ENCODE measurements at places on chromosomes 2 and 18.

DNA sequence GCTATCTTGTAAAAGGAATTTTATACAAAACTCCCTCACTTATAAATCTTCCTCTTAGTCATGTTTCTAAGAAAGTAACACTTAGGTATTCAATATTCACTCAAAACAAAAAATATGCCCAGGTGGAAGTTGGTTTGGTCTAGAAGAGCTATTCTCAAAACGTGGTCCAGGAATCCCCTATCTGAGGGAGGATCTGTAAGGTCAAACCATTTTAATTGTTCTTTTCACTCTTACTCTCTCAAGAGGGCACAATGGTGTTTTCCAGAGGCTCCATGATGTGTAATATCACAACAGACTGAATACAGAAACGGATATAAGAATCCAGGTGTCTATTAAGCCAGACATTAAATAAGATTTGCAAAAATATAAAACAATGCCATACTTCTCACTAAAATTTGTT is 9.9 kb downstream of the MOB1A start:
- DNase-seq, result no peak

GRCh38 chr18:51417643-51418483 is 220.4 kb upstream of the MEX3C start:
- no peak for DNase-seq

DNA sequence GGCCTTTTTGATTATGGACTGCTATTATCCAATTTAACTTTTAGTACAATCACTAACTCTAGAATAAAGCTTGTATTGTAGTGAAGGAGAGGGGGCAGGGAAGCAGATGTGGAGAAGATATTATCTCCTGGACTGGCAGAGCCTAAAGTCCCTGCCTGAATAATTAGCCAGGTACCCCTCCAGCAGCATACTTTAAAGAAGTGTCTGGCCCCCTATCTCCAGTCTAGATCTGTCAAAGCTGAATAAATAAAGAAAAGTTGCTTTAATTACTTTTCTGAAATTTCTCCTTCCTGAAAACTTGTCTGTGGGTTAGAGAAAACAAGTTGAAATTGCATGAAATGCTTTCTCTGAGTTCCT is 258.2 kb downstream of the SLC8A1 start:
- no peak for DNase-seq

- DNase-seq, result no peak
Observed at GRCh38 chr18:57073501-57074187, 73.2 kb upstream of the BOD1L2 start.

GRCh38 chr18:12518326-12518725 is 110.6 kb downstream of the PRELID3A start:
- DNase-seq, result no peak

- no peak for DNase-seq
Observed at GRCh38 chr18:13574355-13574754, 152.0 kb downstream of the FAM210A start.

DNA sequence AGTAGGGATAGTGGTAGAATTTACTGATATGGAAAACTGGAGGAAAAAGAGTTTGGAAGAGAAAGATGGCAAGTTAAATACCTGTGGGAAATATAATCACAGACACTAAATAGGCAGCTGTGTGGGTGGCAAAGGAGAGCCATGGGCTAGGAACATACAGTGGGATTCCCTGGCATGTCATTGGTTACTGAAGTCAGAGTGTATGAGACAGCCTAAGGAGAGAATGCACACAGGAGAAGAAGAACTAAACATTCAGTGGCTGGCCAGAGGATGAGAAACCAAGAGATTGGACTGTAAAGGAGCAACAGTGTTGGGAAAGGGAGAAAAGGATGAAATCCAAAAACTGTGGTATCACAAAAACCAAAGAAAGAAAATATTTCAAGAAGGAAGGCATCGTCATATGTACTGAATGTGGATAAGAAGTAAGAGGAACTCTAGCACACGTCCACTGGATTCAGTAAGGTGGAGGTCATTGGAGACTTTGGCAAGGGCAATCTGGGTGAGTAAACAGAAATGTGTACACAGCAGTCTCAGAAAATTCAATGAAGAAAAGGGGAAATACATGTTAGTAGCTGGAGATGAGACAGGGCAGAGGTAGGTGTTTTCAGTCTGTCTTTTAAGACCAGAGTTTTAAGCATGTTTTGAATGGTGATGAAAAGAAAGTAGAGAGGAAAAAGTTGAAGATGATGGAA is 83.3 kb downstream of the SPIRE1 start:
- no peak for DNase-seq

- DNase-seq, result no peak
Observed at GRCh38 chr2:135451966-135452365, 79.1 kb downstream of the ZRANB3 start.

DNA sequence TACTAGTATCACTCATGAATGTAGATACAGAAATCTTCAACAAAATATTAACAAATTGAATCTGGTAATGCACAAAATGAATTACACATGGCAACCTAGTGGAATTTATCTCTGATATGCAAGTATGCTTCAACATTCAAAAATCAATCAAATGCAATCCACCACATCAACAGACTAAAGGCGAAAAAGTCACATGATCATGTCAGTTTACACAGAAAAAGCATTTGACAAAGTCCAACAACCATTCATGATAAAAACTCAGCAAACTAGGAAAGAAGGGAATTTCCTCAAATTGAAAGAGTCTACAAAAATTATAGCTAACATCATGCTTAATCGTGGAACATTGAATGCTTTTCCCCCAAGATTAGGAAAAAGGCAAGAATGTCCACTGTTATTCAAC is 150.5 kb upstream of the BCL2L11 start:
- no peak for DNase-seq

- no peak for DNase-seq
Observed at GRCh38 chr2:73227086-73227485, 6.0 kb downstream of the PRADC1 start.

- no peak for DNase-seq
Observed at GRCh38 chr18:44516450-44516849, 164.2 kb upstream of the SETBP1 start.

DNA sequence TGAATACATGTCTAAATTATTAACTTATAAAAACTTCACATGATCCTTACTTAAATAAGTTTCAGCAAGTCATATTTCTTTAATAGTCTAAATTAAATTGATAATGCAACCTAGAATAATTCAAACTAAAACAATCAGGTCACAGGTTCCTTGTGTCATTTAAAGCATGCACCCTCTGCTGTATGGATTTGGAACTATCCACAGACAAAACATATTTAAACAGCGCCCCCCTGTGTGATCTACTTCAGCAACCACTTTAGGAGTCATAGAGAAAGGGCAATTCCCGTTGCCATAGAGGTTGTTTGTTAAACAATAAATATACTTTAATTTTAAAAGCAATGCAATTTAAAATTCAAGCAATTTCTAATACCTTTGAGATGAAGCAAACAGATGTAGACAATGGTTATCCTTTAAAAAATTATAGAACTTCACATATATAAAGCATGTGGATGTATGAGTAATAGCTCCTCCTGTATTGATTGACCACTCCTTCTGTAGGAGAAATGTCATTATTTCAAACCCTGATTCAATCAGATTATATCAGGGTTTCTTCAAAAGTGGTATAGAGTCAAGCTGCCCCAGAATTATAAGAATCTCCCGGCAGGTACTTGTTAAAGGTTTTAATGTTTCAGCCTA is 21.2 kb downstream of the GRB14 start:
- DNase-seq, result no peak

DNA sequence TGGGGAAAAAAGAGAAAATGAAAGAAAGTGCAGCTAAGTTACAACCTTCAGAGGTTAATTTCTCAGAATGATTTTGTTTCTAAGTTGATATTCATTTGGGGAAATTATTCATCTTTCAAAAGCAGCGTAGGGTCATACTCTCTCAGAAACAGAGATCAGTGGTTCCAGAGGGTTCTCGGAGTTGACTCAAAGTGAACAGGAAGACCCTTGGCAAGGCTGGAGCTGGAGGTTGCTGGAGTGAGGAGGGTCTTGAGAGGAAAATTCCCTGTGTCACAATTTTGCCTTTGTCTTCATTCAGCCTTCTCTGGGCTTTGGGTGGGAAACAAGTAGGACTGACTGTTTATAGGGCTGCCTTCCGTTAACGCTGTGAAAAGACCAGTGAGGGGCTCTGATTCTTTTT is 168.2 kb downstream of the ICOS start:
- no peak for DNase-seq

DNA sequence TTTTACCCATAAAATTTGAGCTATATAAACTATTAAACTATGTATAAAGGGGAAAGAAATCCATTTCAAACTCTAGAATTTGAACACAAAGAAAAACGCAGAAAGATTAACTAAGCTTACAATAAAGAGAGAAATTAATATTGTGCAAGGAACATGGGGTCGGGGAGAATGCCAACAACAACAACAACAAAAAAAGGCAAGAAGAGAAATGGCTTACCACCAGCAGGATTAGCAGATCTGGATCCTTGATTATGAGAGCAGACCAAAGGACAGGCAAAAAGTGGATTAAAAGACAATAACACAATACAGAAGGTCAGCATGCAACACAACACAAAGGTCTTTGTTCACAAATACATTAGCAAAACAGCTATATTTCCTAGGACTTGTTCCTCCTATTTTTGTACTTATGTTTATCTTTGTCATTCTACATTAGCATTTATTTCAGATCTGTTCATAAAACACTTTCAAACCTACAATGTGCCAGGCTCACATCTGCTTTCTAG is 103.4 kb upstream of the RNU4ATAC start:
- DNase-seq, result no peak

DNA sequence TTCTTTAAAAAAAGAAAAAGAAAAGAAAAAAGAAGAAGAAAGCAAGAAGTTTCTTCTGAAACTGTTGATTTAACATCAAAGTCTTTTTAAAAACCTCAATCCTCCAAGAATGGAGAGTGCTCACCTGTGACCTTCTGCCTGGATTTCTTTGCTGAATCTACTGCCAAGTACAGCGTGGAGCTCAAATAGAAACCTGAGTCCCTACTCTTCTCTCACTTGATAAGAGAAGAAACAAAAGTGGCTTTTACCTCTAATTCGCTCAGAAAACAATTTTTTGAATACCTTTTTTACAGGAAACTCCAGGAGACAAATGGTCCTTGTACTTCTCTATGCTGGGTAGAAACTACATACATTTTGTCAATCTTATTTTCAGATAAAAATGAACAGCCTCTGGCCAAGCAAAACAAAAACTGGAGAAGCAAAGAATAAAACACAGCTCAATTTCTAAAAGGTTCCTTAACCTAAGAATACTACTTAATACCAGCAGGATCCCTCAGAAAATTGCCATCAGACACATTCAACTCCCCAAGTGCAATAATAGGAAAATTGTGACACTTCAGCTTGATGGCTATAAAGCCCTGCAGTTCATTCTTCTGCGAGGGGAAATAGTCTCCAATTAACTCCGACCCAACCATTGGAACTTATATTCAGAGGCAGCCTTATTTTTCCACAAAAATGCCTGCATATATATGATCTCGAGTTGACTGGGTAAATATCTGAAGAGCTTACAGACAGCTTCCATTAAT is 85.8 kb downstream of the GRB14 start:
- DNase-seq, result no peak

DNA sequence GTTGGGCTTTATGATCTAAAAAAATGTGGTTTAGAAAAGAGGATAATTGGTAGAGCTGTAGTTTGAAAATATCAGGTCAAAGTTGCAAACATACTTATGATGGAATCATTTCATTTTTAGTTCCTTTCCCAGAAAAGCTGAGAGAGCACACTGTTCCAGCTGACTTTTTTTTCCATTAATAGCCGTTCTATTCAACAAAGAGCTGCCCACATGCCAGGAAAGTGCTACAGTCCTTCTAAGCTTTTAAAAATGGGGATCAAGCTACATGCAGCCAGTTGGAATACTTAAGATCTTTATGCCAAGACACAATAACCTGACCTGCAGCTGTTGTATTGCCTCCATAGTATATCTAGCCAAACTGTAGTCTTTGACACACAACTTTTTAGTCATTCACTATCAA is 111.5 kb downstream of the GALNT3 start:
- no peak for DNase-seq

DNA sequence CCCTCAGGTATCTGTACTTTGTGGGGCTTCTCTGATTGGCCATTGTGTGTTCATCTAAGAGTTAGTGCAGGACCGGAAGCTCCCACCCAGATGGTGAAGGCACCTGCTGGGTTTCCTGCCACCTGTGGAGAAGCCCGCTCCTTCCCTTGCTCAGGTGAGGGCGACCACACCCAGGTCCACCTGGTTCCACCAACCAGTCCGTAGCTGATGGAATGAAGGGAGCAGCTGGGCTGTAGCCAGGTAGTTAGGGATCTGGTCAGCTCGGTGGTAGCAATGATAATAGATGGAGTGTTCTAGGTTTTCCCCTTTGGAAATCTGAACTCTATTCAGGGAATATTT is 16.0 kb downstream of the SH3BP4 start:
- DNase-seq, result no peak

- DNase-seq, result no peak
Observed at GRCh38 chr2:100178864-100179263, 36.5 kb upstream of the AFF3 start.

DNA sequence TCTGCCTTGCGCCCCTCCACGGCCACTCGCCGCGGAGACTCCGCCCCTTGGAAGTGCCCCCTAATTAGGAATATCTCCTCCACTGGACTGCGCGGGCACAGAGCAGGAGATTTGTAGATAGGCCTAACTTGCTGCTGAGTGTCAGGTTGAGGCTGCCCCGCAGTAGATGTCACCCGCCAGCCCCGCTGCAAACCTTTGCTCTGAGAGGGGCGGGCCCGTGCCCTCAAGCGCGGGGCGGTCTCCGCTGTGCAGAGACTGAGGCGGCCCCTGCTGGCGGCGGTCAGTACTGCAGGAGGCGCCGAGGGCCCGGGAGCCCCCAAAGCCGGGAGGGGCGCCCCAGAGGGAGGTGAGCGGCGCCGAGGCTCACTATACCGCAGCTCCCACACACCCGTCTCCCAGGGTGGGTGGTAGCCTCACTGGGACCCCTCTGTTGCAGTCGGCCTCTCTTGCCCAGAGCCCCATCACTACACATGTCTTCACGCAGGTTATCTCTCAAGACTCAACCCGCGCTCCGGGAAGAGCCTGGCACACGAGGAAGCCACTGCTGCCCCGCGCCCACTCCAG is 2.9 kb upstream of the NEURL3 start:
- DNase-seq, result peak; percentile 89

DNA sequence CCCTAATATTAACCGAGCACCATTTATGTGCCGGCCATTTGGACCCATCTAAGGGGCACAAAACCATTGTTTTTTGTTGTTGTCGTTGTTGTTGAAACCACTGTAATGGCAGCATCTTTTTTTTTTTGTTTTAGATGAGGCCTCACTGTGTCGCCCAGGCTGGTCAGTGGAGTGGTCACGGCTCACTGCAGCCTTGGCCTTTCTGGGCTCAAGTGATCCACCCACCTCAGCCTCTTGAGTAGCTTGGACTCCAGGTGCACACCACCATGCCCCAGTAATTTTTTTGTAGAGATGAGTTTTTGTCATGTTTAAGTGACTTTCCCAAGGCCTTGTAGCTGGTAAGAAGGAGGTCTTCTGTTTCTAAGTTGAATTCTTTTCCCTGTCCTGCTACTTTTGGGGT is 33.0 kb downstream of the ASAP2 start:
- DNase-seq, result no peak

DNA sequence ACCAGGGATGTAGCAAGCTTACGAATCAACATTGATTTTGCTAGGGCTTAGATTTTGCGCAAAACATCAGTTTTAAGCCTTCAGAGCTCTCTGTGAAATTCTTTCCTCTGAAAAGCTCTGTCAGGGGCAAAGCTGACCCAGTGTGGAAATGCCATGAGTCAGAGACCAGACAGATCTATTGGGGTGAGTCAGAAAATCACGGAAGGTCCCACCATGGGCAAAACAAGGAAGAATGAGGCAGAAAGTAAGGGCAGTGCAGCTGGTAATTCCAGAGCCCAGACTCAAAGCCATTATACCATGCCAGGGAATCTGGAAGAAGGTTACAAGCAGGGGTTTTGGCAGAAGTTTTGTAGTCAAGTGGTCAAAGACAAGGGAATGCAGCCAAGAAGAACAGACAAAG is 256.6 kb upstream of the CTAGE1 start:
- DNase-seq, result no peak
